ENCODE measurements at places on chromosomes 5 and 9.

DNA sequence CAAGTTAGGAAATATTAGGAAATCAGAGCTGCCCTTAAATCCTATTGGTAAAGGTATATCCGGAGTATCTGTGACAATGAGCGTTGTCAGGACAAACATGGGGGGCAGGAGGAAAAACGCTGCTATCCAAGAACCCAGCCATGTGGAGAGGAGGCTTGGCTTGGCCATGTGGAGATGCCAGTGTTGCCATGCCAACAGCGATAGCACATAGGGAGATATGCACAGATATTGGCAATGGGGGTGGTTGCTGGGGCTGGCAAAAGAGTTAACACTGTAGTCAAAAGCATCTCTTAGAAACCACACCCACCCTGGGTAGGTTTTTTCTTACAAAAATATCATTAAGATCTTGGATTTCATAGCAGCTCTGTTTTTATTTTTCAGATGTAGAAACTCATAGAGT is 106.4 kb upstream of the ASTN2 start:
- no peak for DNase-seq

GRCh38 chr5:15222156-15222555 is 277.8 kb upstream of the FBXL7 start:
- no peak for DNase-seq

- no peak for DNase-seq
Measured at GRCh38 chr5:54895816-54896341, 89.5 kb downstream of the ESM1 start.

GRCh38 chr5:176601901-176602482 is 8.0 kb downstream of the GPRIN1 start:
- no peak for DNase-seq

DNA sequence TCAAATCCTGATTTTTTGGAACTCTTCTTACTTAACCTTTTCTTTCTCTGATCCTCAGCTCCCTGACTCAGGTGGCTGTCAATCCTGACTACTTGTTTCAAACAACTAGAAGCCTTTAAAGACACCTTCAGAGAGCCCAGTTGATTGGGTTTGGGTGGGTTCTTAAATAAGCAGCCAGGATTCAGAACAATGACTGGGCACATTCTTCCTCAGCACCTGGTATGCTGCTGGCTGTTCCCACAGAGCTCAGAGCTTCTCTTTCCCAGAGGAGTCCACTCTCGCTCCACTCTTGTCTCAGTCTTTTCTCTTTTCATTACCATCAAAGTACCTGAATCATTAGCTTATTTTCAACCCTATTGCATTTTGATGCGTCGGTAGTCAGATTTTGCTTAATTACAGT is 22.5 kb downstream of the PCSK5 start:
- no peak for DNase-seq

GRCh38 chr5:14551211-14551610 is 30.4 kb upstream of the OTULINL start:
- no peak for DNase-seq

- DNase-seq = no peak
Measured at GRCh38 chr9:127187231-127187956, 65.0 kb upstream of the ANGPTL2 start.

DNA sequence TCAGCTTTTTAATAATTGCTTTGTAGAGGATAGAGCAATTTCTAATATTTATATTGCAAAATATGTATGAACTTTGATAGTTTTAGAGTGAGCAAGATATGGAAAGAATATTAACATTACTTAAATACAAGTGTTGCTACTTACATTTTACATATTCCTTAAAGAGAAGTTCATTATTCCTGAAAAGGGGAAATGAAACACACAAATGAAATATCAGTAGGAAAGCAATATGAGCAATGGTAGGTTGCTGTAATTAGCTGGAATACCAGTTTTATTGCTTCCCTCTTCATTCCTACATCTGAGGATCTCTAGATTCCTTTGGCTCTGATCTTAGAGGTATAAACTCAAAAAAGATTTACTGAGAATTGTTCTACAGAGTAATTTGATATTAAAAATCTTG is 414.1 kb downstream of the FAM170A start:
- DNase-seq = no peak

GRCh38 chr9:1071730-1072129 is 21.6 kb downstream of the DMRT2 start:
- no peak for DNase-seq

DNA sequence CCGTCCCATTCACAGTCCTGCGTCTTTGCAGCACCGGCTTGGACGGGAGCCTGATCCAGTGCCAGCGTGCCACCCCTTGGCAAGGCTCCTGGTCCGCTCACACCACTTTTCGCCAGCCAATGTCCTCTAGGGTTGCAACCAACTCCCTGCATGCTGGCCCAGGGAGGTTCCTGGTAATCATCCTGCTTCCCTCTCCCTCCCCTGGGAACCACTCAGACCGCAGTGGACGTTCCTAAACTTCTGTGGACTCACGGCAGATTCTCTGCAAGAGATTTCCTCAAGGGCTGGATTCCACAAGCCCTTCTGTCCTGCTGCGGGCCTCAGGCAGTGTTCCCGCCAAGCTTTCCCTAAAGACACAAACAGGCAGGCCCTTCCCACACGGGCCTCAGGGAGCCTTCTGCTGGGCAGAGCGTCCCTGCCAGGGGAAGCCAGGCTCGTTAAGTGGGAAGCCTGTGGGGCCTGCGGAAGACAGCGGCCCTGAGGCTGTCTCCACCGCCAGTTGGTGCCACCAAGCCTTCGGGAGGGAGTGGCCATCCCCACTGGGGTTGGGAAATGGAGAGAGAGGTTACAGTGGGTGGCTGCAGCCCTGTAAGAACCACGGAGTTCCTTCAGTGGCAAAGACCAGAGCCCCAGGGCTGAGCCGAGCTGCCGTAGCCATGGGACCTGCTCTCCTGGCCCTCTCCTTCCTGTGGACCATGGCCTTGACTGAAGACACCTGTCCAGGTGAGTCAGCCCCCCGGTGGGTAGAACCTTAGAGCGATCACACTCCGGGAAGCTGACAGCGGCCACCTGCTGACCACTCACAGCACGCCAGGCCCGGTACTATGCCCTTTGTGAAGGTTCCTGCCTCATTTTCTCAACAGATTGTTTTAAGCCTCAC is 16.4 kb upstream of the FCN2 start:
- DNase-seq = no peak

- no peak for DNase-seq
Measured at GRCh38 chr5:115333164-115333563, 36.7 kb upstream of the CCDC112 start.

DNA sequence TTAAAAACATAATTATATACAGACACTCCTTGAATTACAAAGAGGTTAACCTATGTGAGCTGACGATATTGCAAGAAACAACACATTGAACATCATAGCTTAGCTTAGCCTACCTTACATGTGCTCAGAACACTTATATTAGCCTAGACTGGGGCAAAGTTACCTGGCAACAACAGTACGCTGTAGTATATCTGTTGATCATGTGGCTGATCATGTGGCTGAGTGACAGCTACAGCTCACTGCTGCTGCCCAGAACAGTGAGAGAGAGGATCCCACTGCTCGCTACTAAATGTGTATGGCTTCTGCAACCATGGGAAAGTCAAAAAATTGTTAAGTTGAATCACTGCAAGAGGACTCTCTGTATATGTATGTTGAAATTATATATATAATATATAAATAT is 169.9 kb downstream of the CDH9 start:
- no peak for DNase-seq

GRCh38 chr9:71079451-71079850 is 42.0 kb downstream of the TRPM3 start:
- no peak for DNase-seq

- no peak for DNase-seq
Measured at GRCh38 chr9:962023-962422, 14.4 kb upstream of the DMRT3 start.

DNA sequence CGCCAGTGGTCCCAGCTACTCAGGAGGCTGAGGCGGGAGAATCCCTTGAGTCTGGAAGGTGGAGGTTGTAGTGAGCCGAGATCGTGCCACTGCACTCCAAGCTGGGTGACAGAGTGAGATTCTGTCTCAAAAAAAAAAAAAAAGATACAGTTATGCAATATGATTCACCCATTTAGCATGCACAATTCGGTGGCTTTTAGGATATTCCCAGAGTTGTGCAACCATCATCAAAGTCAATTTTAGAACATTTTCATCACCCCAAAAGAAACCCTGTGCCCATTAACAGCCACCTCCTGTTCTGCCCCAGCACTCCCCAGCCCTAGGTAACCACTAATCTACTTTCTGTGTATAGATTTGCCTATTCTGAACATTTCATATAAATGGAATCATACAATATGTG is 4.3 kb upstream of the DHFR start:
- DNase-seq = no peak

DNA sequence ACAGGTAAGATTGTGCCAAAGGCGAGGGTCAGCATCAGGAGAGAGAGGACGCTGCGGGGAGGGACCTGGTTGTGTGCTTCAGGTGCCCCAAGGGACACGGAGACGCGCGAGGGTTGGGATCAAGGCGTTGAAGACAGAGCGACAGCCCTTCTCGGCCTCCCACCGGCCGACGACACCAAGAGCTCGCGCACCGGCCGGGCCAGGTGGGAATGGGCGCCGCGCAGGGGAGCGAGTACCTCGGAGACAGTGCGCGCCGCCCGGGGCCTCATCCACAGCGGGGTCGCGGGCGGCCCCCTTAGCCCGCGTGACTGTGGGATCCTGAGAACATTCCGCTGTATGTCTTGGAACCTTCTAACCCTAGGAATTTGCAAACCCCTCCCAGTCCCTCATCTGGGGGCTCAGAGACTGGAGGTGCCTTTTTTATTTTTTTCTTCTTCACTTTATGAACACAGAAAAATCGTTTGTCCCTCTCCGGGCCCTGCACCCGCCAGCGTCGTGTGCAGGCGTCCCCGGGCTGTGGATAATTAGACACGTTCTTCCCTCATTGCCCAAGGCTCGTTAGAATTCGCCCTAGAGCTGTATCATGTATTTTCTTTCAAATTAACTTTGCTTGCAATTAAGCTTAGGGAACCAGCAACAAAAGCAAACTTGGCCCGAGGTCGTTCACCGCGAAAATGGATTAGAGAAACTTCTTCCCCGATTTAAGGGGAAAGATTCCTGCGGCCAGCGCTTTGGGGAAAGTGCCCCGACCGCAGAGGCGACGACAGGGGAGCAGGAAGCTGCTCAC is 4.8 kb downstream of the FOXE1 start:
- no peak for DNase-seq

DNA sequence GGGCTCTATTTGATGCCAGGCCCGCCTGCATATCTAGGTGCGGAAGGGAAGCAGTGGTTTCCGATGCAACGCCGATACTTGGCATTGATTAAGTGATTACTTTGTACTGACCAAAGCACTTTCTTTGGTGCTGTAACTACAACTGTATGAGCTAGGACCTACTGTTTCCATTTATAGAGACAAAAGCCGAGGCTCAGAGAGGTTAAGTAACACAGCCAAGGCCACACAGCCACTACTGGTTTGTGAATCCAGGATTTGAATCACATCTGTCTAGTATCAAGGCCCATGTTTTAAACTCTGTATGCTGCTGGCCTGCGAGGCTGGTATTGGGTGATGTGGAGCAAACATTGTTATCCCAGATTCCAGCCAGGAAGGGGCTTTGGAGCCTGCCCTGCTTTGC is 41.4 kb downstream of the MVB12B start:
- no peak for DNase-seq

- no peak for DNase-seq
Measured at GRCh38 chr5:533243-533954, 9.2 kb upstream of the SLC9A3 start.

- no peak for DNase-seq
Measured at GRCh38 chr5:56123531-56124243, 109.4 kb downstream of the ANKRD55 start.

- DNase-seq = no peak
Measured at GRCh38 chr9:132562306-132562573, 20.2 kb upstream of the BARHL1 start.

- DNase-seq = no peak
Measured at GRCh38 chr9:89183146-89183545, 4.5 kb upstream of the SHC3 start.

DNA sequence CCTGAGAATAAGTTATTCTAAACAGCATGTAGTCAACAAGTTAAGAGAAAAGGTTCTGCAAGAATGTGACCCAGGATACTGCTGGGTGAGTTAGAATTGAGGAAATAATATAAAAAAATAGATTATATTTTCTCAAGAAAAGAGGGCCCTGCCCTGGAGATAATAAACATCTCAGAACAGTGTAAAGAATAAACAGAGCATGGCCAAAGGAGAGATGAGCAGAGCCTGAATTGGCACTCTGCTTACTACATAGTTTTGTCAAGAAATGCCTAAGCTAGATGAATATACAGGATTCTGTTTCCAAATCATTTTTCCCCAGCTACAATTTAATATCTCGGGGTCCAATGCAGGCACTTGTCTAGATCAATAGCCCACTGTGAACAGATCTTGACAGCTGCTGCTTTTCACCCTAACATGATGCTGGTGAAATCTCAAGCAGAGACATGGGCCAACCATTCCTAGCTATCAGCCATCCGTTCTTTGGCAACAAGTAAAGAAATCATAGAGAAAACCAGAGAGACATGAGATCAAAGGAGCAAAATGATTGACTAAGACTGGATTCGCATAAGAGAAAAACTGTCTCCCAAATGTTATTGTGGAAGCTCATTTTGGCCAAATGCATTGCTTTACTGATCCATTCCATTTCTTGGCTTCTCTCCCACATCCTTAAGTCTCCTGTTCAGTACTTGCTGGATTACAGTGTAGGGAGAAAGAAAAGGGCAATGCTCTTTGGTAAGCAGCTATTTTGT is 173.2 kb downstream of the PRELID2 start:
- DNase-seq = no peak

DNA sequence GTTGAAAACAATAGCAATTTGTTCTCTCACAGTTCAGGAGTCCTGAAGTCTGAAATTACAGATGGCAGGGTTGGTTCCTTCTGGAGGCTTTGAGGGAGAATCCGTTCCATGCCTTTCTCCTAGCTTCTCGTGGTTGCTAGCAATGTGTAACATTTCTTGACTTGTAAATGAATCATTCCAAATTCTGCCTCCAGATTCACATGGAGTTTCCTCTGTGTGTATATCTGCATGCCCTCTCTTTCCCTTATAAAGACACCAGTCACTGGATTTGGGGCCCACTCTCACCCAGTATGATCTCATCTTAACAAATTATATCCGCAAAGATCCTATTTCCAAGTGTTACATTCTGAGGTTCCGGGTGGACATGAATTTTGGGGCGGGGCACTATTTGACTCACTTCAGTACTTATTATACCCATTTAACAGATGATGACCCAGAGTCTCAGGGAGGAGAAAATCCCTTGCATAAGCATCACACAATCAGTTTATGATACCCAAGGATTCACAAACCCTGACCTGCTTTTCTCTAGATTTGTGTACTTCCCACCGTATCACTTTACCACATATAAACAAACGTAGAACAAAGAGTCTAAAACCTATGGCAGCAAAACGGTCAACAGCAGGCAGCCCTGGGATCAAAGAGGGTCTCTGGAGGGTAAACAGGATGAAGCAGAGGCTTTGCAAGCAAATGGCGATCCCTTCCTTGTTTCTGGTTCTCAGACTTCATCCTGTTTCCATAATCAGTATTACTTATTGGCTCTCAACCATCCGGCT is 93.7 kb downstream of the C9orf152 start:
- no peak for DNase-seq

DNA sequence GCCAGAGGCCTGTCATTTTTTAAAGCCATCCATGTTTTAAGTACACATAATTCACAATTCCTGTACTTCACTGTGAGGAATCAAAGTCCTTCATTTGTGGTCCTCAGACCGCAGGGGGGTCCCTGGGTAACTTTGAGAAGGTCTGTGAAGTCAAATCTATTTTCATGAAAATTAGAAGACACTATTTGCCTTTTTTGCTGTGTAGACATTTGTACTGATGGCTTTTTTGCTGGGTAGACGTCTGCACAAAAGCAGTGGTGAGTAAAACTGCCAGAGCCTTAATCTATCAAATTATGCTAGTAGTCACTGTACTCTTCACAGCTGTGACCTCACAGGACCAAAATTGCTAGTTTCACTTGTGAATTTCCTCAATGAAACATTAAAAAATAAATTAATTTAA is 25.7 kb downstream of the PRUNE2 start:
- DNase-seq = no peak
